ENCODE measurements at places on chromosomes 3 and 15. TPM values are rescaled to one million over a fixed set of nuclear protein-coding genes. Genes with fewer than 3 reads are reported as not detected.

Gene CCDC12
- 45.2 TPM for total RNA-seq

Gene SNRPN
- 89.0 TPM for total RNA-seq

Gene AQR
- 38.4 TPM for total RNA-seq

Gene EPHB3
- 1.6 TPM for total RNA-seq

Gene CELSR3
- 2.6 TPM for total RNA-seq

Gene AP3B2
- 0.10 TPM for total RNA-seq

Gene CHRNB4
- not detected for total RNA-seq

Gene ARHGEF26
- 0.21 TPM for total RNA-seq

Gene DISP2
- under 0.01 TPM for total RNA-seq

Gene BLM
- total RNA-seq, result 5.8 TPM

Gene ZCWPW2
- not detected for total RNA-seq

Gene FAM3D
- total RNA-seq, result not detected

Gene EFCC1
- total RNA-seq, result 0.10 TPM

Gene ISLR2
- total RNA-seq, result not detected

Gene ARMC8
- total RNA-seq, result 147 TPM

Gene TIMP4
- not detected for total RNA-seq

Gene PRR23A
- total RNA-seq, result not detected

Gene GNB5
- total RNA-seq, result 55.5 TPM

Gene VIPR1
- 22.7 TPM for total RNA-seq

Gene LNP1
- 1.7 TPM for total RNA-seq

Gene CLDN1
- 0.10 TPM for total RNA-seq

Gene SH2D7
- total RNA-seq, result not detected

Gene CLRN1
- total RNA-seq, result not detected

Gene IL17RB
- total RNA-seq, result 0.10 TPM

Gene SLC28A1
- total RNA-seq, result not detected

Gene GP9
- total RNA-seq, result 28.1 TPM

Gene DNAJA4
- total RNA-seq, result 22.0 TPM

Gene NR2E3
- not detected for total RNA-seq

Gene COL6A5
- total RNA-seq, result not detected

Gene FOXL2NB
- under 0.01 TPM for total RNA-seq

Gene DAPK2
- 2.2 TPM for total RNA-seq

Gene EOMES
- 3.4 TPM for total RNA-seq

Gene ACTRT3
- total RNA-seq, result not detected

Gene ADPGK
- total RNA-seq, result 110 TPM

Gene ANKUB1
- not detected for total RNA-seq

Gene PAQR9
- not detected for total RNA-seq

Gene CYP1A2
- total RNA-seq, result not detected

Gene MYO1E
- total RNA-seq, result 17.3 TPM

Gene SAMD7
- total RNA-seq, result not detected

Gene LRRC31
- not detected for total RNA-seq

Gene THRB
- 0.94 TPM for total RNA-seq

Gene ZNF280D
- total RNA-seq, result 29.9 TPM

Gene AADACL2
- total RNA-seq, result not detected

Gene LRTM1
- not detected for total RNA-seq

Gene GALNT15
- total RNA-seq, result not detected

Gene PIERCE2
- 0.31 TPM for total RNA-seq

Gene CD200R1L
- not detected for total RNA-seq

Gene PSMD2
- 119 TPM for total RNA-seq

Gene SERINC4
- total RNA-seq, result not detected

Gene PGBD4
- 4.5 TPM for total RNA-seq

Gene PP2D1
- total RNA-seq, result not detected

Gene CAMK2N2
- total RNA-seq, result not detected

Data from mononuclear cell (primary cell).